Caki2 (cell line): ENCODE measurements at places on chromosomes 3 and 15.
A peak's percentile ranks its signal among the peaks of the same experiment; 100 is the strongest.

DNA sequence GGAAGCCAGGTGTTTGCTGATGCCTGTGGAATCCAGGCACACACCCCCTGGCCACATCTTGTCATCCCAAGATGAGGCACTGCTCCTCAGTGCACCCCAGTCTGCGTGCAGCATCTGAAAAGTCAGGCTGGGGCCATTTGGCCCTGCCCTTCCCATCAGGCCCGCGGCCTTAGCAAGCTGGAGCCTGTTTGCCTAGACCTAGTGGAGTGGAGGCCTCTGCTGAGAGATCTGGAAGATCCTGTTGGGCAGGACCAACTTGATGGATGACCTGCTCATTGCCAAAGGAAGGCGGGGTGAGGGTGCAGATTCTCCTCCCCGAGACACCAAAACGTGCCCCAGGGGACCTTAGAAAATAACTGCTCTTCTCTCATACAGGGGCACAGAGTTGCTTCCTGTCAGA is 220.2 kb downstream of the SHQ1 start:
- no peak for DNase-seq

GRCh38 chr3:141457624-141458236 is 29.1 kb upstream of the RASA2 start:
- DNase-seq, result no peak

- DNase-seq, result no peak
Observed at GRCh38 chr3:20729185-20729584, 543.2 kb upstream of the SGO1 start.

- DNase-seq, result no peak
Observed at GRCh38 chr3:49341996-49342395, 2.1 kb upstream of the USP4 start.

DNA sequence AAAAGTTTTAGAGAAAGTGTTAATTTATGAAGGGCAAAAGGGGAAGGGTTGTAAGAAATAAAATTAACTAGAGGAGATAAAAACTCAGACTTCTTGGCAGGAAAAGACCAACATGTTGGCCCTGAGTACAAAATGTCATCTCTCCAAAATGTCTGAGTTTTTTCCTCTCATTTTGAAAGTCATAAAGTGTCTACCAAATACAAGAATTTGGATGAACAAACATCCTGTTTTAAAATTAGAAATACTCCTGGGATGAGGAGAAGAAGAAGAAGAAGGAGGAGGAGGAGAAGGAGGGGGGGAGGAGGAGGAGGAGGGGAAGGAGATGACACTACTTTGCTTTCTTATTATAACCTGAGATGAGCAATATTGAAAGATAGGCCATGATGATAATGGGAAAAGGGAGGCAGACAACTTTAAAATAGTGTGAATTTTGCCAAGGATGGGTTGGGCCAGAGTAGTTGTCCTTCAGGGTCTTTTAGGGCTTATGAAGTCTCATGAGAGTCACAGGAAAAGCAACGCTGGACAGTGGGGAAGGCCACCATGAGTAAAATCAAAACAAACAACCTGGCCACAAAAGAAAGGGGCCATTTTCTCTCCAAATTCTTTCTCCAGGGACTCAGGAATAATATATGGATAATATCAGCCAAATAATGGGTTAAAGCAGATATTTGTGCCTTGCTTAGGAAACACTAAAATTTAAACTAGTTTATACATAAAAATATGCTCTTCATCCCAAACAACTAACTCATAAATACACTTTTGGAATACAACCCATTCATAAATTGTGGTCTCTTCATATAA is 632.9 kb downstream of the EPHA3 start:
- DNase-seq, result no peak

- DNase-seq, result no peak
Observed at GRCh38 chr3:145752576-145752975, 408.4 kb downstream of the PLOD2 start.

- no peak for DNase-seq
Observed at GRCh38 chr15:61759639-61760038, 300.6 kb downstream of the VPS13C start.

DNA sequence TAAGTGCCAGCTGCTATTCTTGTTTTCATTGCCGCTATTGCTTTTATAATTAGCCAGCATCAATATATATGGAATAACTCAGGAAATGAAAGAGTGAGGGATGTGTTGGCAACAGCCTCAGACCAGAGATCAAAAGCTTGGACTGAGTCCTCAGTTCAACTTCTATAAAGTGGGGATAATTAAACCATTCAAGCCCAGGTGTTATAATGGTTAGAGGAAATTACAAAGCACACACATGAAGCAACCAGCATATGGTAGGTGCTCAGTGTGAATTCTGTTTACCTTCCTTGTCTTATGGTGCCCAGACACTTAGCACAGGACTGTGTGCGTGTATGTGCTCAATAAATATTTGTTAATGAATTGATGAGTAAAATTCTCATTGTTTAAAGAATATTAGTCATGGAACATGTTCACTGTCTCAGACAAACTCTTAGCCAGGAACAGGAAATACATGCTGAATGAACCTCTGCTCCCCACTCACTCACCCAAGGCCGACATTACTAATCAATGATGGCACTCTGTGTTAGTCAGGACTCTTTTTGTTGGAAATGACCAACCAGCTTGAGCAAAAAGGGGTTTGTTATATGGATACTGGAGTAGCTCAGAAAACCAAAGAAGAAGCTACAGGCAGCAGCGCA is 16.7 kb upstream of the CCDC174 start:
- no peak for DNase-seq

DNA sequence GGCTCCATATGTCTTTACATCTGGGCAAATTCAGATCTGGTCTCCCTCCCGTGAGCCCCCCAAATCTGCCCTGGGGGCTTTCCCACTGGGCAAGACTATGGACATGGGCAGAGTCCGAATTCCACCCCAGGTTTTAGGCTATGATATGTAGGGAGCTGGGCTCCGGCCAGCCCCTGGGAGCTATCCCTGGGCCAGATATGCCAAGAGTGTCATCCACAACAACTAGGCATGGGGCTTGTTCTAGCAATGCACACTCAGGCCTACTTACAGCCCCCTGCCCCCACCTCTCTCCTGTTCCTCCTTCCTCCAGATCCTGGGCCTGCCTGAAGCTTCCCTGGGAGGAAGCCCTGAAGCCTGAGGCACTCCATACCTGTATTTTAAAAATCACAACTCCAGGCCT is 622 bp downstream of the XIRP1 start:
- no peak for DNase-seq

DNA sequence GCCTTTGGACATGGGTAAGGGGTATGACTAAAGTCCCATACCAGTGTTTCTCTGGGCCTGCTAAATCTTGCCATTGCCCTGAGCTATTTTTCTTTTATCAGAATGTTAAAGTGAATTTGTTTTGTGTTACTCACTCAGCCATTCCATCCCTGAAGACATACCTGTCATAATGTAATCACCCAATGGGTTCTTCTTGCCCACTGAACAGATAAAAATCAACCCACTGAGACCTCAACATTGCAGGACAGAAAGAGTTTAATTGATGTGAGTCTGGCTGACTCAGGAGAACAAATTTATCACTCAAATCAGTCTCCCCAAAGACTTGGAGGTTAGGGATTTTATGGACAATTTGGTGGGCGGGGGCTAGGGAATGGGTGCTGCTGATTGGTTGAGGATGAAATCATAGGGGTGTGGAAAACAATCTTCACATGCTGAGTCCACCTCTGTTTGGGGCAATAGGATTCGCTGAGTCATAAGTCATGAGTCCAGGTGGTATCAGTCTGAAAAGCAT is 47.4 kb downstream of the ILDR1 start:
- DNase-seq, result peak; percentile 61

- DNase-seq, result no peak
Observed at GRCh38 chr3:70400194-70400593, 87.8 kb upstream of the MDFIC2 start.

DNA sequence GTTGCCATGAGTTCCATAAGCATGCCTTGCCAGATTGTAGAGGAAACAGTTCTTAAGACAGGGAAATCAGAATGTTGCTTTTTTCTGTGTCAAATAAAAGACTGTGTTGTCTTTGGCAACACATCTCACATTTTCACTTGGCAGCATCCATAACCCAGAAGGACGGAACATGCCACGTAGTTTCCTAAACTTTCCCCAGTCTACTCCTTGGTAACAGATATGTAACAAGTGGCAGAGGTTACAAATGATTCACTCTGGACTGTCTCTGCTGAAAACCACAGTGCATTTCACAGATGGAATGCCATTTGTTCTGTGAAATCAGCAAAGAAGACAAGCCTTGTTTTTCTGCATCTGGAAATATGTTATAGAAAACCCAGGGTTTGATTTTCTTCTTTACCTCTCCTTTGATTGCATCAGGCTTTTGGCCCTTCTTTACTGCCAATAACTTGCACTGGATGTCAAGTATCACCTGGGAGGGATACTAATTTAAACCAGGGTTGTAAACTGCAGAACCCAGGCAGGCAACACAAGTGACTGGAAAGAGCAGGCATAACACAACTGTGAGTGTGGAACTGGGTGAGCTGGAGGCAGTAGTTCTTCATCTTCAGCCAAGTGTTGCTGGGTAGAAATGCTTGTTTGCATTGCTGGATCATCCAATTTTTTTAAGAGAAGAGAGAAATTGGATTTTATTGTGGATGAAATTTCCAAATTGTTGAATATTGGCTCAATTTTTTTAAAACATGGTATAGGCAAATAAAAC is 124.4 kb upstream of the FOXB1 start:
- no peak for DNase-seq

DNA sequence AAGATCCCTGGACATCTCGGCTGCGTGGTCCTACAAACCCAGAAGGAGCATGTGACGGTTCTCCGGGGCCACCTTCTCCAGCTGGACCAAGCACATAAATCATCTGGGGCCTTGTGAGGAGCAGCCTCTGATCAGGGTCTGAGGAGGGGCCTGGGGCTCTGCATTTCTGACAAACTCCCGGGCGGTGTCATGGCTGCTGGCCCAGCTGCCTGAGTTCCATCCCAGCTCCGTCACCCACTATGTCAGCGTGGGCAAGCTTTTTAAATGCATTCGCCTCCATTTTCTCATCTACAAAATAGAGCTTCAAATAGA is 126.3 kb upstream of the MEF2A start:
- no peak for DNase-seq

DNA sequence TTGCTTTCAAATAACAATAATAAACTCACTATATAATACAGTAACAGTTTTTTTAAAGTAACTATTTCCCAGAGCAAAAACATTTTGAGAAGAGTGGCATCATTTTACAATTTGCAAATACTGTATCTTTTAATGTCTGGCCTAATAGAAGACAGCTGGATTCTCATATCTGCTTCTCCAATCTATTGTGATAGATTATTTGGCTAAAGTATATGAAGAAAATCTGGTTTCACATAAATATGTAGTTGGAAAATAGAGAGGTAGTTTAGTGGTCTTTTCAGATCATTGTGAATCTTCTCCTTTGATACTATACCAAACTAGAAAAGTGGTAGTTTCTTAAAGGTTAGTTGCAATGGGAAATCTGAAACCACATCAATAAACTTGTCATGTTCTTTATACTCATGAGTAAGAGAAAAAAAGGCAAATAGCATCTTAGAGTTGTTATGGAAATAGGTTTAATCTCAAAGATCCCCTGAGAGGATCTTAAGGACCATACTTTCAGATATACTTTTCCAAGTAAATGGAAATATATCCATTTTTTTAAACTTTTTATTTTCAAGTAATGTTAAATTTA is 124.8 kb upstream of the NR2E3 start:
- no peak for DNase-seq

GRCh38 chr3:55622733-55623132 is 135.6 kb upstream of the WNT5A start:
- no peak for DNase-seq

DNA sequence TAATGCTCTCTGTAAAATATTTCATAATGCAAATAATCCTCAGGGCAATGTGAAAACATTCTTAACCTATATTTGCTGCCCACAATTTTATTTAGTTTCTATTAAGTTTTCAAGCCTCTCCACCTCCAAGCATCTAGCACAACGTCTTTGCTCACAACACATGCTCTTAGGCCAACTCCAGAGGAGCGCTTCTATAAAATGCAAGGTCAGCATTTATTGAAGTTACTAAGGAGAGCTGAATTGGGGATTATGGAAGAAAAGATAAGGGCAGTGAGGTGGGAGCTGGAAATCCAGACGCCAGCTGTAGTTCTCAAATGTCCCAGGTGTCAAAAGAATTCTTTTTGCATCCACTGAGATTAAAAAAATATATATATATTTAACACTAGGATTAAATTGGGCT is 996 bp downstream of the RABL3 start:
- DNase-seq, result no peak

- no peak for DNase-seq
Observed at GRCh38 chr3:170149016-170149415, 32.5 kb downstream of the PHC3 start.

DNA sequence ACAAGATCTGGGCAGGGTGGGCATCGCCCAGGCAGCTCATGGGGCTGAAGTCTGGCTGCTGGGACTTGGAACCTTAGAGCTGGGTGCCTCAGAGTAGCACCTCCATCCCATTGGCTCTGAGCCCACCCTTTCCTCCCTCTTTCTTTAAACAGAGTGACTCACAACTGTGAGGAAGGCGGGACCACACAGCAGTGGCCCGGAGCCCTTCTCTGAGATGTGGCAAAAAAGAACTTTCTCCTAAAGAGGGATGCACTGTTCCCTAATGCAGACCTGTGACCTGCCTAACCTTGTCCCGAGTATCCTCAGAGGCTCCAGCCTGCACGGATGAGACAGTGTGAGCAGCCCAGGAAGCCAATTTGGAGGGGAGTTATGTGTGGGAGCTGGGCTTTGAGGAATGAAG is 23.6 kb downstream of the PRR20G start:
- DNase-seq, result no peak

DNA sequence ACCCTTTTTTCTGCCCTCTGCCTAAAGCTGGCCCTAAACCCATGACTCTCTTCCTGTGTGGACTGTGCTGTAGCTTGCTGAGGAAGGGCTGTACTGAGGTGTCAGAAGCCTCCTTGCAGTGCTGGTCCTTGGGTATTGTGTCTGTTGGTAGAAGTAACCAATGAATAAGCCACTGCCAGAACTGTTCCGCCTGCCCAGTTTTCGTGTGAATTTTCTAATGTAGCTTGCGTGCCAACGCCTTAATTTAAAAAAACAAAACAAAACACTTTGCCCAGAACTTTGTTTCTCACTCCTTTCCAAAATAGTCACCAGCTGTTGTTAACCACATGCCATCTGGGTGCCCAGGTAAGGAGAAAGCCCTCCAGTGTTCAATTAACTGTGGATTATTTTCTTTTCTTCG is 101.9 kb downstream of the KLHL25 start:
- DNase-seq, result no peak

GRCh38 chr15:65083262-65083701 is 6.7 kb downstream of the KBTBD13 start:
- peak; percentile 37 for DNase-seq

DNA sequence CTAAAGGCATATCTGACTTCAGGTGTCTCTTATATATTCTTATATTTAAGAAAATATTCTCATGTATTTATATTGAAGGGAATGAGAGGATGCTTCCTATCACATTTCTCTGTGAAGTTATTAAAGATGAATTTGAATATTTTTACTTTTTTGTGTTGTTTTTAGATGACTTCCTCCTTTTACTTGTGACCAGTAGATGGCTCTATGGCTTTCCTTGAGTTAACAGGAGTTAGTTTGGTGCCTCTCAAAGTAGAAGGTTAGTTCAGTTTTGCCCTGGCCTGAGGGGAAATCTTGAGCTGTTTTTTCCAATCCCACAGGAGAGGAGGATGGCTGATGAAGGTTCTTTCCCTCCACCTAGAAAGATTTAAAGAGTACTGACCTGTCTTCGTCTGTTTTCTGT is 80.7 kb downstream of the SQOR start:
- DNase-seq, result no peak
